ENCODE measurements at places on chromosomes 16 and 17.
A peak's percentile ranks its signal among the peaks of the same experiment; 100 is the strongest.

DNA sequence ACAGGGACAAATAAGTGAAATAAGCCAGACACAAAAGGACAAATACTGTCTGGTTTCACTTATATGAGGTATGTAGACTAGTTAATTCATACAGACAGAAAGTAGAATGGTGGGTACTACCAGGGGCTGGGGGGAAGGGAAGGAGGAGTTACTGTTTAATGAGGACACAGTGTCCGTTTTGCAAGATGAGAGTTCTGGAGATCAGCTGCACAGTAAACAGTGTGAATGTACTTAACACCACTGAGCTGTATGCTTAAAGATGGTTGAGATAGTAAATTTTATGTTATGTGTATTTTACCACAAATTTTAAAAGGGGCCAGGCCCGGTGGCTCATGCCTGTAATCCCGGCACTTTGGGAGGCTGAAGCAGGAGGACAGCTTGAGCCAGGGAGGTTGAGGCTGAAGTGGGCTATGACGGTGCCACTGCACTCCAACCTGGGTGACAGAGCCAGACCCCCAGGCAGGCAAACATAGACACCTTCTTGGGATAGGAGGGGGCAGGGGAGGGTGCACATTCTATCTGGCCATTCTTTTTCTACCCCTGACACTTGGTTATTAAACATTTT, 23.5 kb downstream of the LRRC75A start:
- no peak for DNase-seq

GRCh38 chr17:67227488-67227887, 17.5 kb downstream of the HELZ start:
- DNase-seq, result no peak

DNA sequence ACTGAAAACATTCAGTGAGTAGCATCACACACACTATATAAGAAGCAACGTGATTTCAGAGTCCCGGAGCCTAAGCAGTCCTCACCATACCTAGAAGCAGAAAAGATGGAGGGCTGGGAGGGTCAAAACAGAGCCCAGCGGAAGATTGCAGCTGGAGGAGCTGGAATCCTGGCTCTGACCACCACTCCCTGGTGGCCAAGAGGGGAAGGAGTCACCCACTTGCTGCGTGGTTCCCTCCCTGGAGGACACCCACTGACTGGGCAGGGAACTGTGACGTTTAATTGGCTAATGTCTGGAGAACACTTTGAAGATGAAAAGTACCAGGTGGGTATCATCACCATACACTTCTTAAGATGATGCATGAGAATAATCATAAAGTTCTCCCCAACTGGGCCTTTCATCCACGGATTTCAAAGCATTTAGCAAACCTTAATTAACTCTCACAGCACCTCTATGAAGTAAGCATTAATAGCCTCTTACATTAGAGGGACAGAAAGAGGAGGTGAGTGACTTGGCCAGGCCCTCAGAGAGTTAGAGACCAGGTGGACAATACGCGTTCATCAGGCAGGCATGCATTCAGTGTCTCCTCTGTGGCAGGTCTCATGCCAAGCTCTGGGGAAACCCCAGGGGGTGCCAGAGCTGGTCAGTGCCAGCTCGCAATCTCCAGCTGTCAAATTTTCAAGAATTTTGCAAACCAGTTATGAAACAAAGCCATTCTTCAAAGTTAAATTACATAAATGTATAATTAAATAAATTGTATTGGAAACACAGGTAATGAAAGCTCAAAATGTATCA, 137.9 kb downstream of the AXIN2 start:
- DNase-seq, result no peak

- no peak for DNase-seq
Measured at GRCh38 chr16:12565423-12565822, 238.3 kb downstream of the CPPED1 start.

GRCh38 chr16:89361751-89362539, 128.4 kb downstream of the ANKRD11 start:
- peak; percentile 39 for DNase-seq

- peak; percentile 18 for DNase-seq
Measured at GRCh38 chr16:79380995-79381602, 219.4 kb downstream of the MAF start.

DNA sequence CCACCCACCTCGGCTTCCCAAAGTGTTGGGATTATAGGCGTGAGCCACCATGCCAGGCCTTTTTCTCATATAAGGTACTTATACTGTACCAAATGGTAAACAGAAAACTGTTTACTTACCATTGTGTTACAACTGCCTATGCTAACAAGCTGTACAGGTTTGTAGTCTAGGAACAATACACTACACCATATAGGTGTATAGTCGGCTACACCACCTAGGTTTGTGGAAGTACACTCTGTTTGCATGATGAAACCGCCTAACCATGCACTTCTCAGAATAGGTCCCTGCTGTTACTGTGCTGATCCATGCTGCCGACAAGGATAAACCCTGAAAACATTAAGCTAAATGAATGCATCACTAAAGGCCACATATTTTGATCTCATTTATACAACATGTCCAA, 18.9 kb downstream of the DNAJA2 start:
- no peak for DNase-seq

DNA sequence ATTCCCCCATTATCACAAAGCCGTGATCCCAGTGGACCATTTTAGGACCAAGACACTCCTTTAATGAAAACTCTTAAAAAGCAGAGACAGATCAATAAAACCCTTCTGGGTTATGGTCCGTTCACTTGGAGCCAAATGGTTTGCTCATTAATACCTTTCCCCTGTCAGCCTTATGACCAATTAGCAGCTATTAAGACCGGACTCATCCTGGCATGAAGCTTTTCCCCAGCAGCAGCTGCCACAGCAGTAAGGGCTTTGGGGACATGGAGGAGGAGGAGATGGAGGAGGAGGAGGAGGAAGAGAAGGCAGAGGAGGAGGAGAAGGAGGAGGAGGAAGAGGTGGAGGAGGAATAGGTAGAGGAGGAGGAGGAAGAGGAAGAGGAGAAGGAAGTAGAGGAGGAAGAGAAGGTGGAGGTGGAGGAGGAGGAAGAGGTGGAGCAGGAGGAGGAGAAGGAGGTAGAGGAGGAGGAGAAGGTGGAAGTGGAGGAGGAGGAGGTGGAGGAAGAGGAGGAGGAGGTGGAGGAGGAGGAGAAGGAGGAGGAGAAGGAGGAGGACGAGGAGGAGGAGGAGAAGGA, 50.1 kb upstream of the IRX3 start:
- no peak for DNase-seq

- no peak for DNase-seq
Measured at GRCh38 chr16:48576927-48577326, 33.1 kb downstream of the N4BP1 start.

- DNase-seq, result no peak
Measured at GRCh38 chr17:52636443-52636842, 477.9 kb upstream of the CA10 start.

DNA sequence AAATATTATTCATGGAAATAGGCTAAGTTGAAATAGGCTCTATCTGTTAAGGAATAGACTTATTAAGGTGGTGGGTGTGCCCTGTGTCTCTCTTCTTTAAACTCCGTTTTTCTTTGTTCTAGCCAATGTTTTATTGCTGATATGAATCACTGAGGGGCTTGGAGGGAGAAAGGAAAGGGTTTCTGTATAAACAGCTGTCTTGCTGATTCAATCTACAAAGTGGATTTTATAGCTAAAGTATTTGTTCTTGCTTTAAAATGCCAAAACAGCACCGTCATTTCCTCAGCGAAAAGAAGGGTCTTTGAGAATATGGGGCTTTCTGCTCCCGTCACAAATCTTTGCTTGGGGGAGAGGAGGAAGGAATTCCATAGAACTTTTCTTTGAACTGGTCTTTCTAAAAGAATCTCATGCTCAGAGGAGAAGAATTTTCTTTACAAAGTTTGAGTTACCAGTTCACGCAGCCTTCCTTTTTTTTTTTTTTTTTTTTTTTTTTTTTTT, 39.3 kb downstream of the MSI2 start:
- no peak for DNase-seq

- DNase-seq, result no peak
Measured at GRCh38 chr16:66409156-66409555, 17.9 kb upstream of the BEAN1 start.

DNA sequence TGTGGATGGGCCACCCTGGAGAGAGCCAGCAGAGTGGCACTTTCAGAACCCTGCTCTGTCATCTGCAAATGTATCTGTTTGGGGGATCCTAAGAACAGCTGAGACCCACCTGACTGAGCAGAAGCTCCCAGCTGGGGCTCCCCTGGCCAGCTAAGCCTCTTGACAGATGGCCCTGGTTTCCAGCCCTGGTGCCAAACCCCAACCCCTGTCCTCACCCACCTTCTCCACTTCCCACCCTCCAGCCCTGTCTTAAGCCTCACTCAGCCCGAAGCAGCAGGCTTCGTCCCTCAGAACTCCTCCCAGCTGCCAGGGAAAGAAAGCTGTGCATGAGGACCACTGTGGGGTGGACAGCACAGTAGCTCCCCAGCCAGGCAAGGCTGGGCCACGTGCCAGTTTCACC, 3.5 kb upstream of the KRT9 start:
- no peak for DNase-seq
